ENCODE measurements at places on chromosomes 11 and 22. TPM values are rescaled to one million over a fixed set of nuclear protein-coding genes. Genes with fewer than 3 reads are reported as not detected.

DNA sequence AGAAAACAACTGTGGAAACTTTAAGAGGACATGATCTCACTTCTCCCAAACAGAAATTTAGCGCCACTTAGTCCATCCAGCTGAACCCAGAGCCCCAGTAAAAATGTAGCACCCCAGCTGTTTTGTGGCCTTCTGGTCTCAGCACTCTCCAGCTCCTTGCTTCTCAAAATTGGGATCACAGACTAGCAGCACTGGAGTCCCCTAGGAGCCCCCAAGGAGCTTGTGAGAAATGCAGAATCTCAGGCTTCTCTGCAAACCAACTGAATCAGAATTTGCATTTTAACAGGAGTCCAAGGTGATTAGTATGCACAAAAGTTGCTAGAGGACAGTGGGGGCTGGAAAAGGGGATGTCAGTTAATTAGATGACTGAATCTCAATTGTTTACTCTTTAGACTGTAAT, 89.8 kb upstream of the FIBIN start:
- no peaks in the 10 kb centered on the region for H3K36me3 ChIP-seq
- H3K27ac ChIP-seq: no peak overlapping the region
- DNase-seq: no peak
- no peak overlapping the region for H3K4me3 ChIP-seq
- H3K27me3 ChIP-seq: no peaks in the 10 kb centered on the region

DNA sequence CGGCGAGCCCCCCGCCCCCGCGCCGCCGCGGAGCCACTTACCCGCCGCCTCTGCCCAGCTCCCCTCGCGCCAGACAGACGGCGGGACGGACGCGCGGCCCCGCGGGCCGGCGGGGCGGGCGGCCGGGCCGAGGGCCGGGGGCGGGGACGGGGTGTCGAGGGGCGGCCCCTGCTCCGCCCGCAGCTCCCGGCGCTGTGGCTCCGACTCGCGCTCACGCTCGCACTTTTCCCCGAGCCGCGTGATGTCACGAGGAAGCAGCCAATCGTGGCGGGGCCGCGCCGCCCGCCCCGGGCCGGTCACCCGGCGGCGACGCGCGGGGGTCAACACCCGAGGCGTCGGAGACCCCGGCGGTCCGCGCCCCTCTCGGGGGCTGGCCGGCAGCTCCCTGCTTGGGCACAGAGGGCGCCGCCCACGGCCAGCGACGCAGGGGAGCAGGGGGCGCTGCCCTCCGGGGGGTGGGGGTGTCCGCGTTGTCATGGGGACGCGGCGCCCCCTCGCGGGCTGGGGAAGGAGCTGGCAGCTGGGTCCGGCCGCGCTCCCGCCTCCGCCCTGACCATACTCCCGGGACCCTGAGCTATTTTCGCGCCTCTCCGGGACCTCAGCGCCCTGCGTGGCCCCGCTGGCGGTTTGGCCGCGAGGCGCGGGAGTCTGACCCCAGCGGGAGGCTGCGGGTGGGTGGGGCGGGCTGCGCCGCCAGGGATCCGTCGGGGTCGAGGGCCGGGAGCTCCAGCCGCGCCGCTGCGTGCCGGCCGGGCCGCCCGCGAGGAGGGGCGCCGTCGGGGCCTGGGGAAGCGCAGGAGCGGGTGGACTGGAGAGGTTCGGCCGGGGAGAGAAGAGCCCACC, at the start of gene CHRM4:
CHRM4 (minus strand) TSS at position 199 of the 843 bp plus-strand sequence. CDS start 5,219 bp downstream, outside the sequence.
- H3K27ac ChIP-seq: no peak within 1 kb of the TSS
- DNase-seq: no peak
- H3K4me3 ChIP-seq: peak within 1 kb of the TSS; percentile 24
- H3K4me1 ChIP-seq: peaks cover 15% of the 10 kb centered on the region
- peaks cover 3% of the 10 kb centered on the region for H3K36me3 ChIP-seq
- peaks cover 65% of the 10 kb centered on the region for H3K27me3 ChIP-seq

DNA sequence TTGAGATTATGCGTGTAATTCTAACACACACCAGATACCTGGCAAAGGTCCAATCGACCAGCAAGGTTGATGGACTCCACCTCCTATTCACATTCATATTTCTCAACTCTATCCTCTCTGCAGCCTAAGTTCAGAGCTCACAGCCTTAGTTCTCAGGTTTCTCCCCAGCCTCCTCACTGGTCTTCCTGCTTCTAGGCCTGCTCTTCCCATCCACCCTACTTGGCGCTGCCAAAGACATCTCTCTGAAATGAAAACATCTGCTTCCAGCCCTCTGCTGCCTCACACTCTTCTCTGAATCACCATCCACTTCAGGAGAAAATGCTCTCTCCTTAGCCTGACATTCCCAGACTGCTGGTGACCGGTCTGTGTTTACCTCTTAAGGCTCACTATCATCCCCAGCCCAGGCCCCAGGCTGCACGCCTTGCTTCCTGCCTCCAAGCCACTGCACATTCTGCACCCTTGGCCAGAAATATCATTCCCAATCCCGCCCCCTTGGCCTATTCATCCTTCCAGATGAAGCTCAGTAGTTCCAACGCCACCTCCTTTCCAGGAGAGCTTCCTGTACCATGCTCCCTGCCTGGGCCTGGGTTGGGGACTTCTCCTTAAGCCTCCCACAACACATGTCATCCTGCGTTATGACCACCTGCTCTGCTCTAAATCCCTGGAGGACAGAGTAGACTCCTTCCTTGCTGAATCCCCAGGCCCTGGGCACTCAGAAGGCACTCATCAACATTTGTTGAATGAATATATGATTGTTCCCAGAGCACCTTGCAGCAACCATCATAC, 3.5 kb downstream of the ARRB1 start:
- no peak overlapping the region for H3K27ac ChIP-seq
- H3K4me3 ChIP-seq: no peak overlapping the region
- peaks cover 21% of the 10 kb centered on the region for H3K4me1 ChIP-seq
- peaks cover 3% of the 10 kb centered on the region for H3K27me3 ChIP-seq

GRCh38 chr22:44676441-44677352, 25.3 kb upstream of the PRR5 start:
- peaks cover 9% of the 10 kb centered on the region for H3K4me1 ChIP-seq
- no peak for DNase-seq
- no peak overlapping the region for H3K27ac ChIP-seq
- peaks cover 13% of the 10 kb centered on the region for H3K27me3 ChIP-seq
- no peaks in the 10 kb centered on the region for H3K36me3 ChIP-seq

- no peaks in the 10 kb centered on the region for H3K36me3 ChIP-seq
- H3K4me1 ChIP-seq: no peaks in the 10 kb centered on the region
- H3K27ac ChIP-seq: no peak overlapping the region
- H3K4me3 ChIP-seq: no peak overlapping the region
- no peak for DNase-seq
- no peaks in the 10 kb centered on the region for H3K27me3 ChIP-seq
Observed at GRCh38 chr11:70734379-70734778, 336.1 kb downstream of the CTTN start.

- H3K27me3 ChIP-seq: no peaks in the 10 kb centered on the region
- no peaks in the 10 kb centered on the region for H3K36me3 ChIP-seq
- no peak for DNase-seq
- no peaks in the 10 kb centered on the region for H3K4me1 ChIP-seq
- H3K4me3 ChIP-seq: no peak overlapping the region
Observed at GRCh38 chr11:134138376-134138775, 69.5 kb downstream of the JAM3 start.

Gene LRRC74B
- not detected for polyA plus RNA-seq

Gene B3GAT1
- polyA plus RNA-seq: 0.11 TPM

Gene CNIH2
- 0.25 TPM for polyA plus RNA-seq

Gene SMTNL1
- polyA plus RNA-seq: not detected
